EH (cell line): ENCODE measurements at places on chromosomes 7 and 10.

DNA sequence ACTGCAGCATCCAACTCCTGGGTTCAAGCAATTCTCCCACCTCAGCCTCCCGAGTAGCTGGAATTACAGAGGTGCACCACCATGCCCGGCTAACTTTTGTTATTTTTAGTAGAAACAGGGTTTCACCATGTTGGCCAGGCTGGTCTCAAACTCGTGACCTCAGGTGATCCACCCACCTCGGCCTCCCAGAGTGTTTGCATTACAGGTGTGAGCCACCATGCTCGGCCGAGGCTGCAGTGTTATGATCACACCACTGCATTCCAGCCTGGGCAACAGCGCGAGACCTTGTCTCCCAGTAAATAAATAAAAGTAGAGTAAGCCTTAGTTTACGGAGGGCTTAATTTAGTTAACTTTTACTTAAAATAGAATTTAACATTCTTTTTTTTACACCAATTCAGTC, 23.7 kb upstream of the IGF2BP3 start:
- no peak for DNase-seq

- peak; percentile 95 for DNase-seq
Observed at GRCh38 chr7:154928136-154929005, 74.6 kb downstream of the PAXIP1 start.

DNA sequence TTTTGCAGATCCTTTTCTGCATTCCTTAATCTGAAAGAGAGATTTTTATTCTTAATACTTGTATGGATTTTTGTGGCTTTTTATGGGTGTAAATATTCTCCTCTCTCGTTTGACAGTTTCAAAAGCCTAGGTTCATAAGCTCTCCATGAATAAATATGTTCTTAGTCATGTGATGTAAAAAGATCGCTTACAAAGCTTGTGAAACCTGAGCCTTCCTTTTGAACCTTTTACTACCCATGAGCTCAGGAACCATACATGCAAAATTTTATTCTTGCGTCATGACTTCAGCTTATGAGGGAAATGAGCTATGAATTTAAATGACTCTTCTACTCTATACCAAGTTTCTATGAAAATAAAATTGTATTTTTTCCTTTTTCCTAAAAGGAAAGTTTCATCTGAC, 98.7 kb downstream of the POLL start:
- DNase-seq, result peak; percentile 47

DNA sequence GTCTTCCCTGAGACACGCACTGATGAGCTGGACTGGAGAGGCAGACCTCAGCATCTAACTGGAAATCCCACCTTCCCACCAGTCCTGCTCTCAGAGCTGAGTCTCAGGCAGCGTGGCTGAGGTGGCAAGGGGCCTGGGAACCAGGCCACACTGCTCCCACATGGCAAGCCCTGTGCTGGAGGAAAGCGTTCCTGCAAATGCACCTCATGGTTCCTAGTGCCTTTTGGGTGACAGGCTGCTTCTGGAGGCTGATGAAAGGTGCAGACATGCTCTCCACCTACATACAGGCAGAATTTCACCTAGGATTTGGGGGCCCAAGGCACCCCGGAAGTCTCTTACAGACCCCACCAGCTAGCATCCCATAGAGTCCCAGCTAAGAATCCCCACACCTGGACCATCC, 432.9 kb upstream of the FOXK1 start:
- no peak for DNase-seq

GRCh38 chr7:75776295-75776971, 4.4 kb upstream of the CCL26 start:
- peak; percentile 94 for DNase-seq

GRCh38 chr7:147245274-147245673, 1128.7 kb downstream of the CNTNAP2 start:
- peak; percentile 3 for DNase-seq

- DNase-seq, result peak; percentile 36
Observed at GRCh38 chr7:97971120-97971989, 18.6 kb downstream of the OCM2 start.

DNA sequence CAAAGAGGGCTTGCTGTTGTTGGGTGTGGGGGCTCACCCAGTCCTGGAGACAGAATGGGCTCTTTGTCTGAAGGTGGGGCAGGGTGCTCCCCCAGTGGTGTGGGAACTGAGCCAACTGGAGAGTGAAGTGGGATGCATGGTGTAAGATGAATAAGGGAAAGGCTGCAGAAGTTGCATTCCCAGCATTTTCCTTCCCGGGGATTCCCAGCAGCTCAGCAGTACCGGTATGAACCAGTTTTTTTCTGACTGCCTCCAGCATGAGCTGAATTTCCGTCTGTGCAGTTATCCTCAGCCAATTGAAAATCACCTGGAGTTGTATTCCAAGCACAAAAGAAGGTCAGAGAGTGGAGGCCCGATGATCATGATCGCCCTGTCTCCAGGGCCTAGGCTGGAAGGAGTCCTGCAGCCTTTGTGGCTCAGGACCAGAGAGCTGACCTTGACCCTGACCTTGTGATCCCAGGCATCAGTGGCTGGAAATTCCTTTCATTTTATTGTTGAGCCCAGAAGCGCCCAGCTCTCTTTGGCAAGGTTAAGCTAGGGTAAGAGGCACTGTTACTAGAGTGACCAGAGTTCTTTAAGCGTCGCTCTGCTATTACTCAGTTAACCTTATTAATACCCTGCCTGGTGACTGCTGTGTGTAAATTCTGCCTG, 33.4 kb downstream of the OGDH start:
- DNase-seq, result peak; percentile 83

DNA sequence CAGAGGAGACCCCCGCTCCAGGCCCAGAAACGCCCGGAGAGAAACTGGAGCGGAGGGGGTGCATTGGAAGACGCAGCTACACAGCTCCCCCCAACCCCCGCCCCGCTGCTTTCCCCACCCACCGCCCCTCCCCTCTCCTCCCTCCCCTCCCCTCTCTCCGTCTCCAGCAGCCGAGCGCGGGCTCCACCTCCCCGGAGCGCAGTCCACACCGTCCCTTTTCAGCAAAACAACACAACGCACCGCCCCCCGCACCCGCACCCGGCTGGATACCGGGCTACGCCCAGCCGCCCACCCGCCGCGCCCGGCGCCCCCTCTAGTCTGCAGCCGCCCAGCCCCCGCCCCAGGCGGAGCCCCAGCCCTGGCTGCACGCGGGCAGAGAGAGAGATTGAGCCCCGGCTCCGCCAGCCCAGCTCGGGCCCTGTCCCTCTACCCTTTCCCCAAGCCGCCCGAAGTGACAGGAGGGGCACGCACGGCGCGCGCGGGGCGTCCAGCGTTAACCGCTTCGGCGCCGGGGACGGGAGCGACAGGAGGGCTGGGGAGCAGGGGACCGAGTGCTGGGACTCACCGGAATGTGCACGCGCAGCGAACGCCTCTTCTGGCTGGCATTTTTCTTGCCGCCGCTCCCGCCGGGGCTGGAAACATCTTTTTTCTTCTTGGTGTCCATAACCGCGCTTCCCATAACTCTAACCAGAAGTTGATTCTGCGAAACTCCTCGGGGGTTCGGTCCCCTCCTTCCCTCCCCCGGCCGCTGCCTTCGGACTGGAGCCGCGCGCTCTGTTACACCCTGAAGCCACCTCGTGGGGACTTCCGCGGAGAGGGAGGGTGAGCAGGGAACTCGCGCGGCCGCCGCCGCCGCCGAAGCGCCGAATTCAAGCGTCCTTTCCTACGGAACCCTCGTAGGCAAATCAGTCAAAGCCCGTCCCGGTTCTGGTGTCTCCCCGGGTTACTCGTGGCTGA, 695 bp downstream of the PRKAG2 start:
- DNase-seq, result peak; percentile 15

DNA sequence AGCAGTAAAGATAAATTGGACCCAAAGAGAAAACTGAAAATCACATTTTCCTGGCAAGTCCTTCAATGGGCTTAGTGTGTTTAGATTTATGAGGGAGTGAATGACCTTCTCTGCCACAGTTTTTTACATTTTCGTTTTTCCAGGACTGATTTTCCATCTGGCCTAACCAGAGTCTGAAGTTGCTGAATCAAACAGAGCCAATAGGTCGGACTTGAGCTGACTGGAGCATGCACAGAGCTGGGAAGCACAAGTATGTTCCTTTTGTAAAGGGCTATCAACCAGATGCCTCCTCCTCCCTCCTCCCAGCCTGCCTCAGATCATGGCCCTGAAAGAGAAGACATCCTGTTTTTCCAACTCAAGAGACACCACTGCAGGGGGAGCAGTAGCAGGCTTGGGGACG, 126.0 kb upstream of the ANKRD1 start:
- DNase-seq, result no peak

GRCh38 chr10:96270571-96270970, 798 bp downstream of the BLNK start:
- no peak for DNase-seq

DNA sequence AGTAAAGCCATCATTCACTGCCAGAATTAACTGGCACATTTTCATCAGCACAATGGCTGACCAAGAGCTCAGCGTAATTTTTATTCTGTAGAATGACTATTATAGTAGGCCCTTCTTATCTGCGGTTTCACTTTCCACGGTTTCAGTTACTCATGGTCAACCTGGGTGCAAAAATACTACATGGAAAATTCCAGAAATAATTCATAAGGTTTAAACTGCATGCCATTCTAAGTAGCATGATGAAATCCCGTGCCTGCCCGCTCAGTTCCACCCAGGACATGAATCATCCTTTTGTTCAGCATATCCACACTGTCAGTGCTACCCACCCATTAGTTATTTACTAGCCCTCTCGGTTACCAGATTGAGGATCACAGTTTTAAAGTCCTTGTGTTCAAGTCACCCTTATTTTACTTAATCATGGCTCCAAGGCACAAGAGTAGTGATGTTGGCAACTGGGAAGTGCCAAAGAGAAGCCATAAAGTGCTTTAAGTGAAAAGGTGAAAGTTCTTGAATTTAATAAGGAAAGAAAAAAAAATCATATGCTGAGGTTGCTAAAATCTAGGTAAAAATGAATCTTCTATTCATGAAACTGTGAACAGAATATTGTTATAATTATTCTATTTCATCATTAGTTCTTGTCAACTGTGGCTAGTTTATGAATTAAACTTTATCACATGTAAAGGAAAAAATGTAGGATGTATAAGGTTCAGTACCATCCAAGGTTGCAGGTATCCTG, 204.9 kb downstream of the DOCK4 start:
- DNase-seq, result peak; percentile 63

DNA sequence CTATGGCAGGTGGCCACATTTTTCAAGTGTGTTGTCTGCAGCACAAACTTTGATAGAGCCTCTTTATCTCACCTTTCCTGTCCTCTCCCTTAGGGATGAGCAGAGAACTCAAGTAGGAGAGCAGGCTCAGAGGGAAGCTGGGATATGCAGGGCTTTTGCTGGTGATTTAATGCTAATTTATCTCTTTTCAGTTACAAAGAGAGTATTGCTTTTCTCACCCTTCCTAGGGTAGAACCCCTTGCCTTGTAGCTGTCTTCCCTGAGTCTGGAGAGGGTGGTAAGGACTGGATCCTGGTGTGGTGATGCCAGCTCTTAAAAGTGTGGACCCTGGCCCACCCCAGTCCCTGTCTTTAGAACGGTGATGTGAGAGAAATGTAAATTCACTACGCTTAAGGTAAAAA, 1061.4 kb downstream of the TYW1 start:
- DNase-seq, result no peak

GRCh38 chr7:98933321-98933720, 55.0 kb downstream of the TRRAP start:
- no peak for DNase-seq

DNA sequence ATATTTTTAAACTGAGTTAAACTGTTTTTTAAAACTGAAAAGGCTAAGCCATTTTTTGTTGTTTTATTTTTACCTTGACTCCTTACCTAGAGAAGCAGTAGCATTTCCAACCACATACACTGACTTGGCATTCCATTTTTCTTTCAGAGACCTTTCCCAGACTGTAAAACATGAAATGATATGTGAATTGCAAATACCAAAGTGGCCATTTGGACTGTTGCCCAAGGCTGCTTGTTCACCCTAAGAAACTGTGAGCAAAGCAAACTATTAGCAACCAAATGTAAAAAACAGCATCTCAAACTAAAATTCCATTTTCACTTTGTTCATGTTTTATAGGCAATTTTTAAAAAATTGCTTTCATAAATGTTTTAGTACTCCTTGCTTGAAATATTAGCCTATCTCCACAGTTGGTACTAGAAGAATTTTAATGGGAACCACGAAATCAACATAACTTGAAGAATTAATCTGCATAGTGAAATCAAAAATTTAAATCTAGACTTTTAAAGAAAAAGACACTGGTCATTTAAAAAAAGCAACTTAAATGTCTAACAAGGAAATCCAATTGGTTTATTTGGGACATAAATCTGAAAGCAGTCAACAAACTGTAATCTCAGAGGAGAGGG, 10.8 kb downstream of the UROS start:
- peak; percentile 73 for DNase-seq

DNA sequence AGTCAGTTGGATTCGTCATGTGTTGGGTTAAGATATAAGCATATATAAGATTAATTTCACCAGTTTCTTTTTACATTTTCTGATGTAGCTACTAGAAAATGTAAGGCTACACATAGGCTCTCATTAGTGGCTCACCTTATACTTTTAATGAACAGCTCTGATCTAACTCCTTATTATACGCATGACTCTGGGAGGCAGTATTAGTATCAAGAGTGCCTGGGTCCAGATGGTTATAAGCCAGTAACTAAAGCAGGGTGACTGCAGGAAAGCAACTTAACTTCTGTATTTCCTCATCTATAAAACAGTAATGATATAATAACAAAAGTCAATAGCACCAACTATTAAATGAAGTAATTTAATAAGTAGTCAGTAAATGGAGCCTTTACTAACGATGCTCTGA, 1.4 kb upstream of the ELMO1 start:
- no peak for DNase-seq

DNA sequence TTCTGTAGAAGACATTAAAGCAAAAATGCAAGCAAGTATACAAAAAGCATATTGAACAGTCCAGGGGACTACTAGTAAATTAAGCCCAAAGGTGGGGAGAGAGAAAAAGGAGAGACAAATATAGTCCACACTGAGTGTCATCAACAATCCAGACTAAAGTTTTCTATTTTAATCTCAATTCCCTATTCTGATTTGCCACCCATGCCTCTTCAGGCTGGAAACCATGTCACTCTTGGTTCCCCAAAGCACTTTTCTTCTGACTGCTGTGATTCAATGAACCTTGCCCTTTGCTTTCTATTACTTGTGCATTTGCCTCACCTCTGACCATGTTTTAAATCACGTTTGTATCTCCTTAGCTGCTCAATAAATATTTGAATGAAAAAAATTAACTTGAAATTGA, 95.3 kb upstream of the AOAH start:
- DNase-seq, result no peak

GRCh38 chr7:151736403-151736909, 140.5 kb downstream of the PRKAG2 start:
- DNase-seq, result peak; percentile 97

GRCh38 chr7:117731455-117731854, 141.8 kb downstream of the CTTNBP2 start:
- no peak for DNase-seq

GRCh38 chr10:122864901-122865300, 14.5 kb downstream of the FAM24B start:
- peak; percentile 70 for DNase-seq

DNA sequence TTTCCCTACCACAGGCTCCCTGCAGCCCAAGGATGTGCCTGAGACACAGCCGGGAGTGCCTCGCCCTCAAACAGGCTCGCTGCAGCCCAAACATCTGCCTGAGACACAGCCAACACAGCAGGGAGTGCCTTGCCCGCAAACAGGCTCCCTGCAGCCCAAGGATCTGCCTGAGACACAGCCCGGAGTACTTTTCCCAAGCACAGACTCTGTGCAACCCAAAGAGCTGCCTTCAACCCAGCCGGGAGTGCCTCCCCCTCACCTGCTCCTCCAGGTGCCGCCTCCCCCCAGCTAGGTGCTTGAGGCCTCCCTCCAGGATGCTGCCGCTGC, 42.9 kb downstream of the ANTXRL start:
- DNase-seq, result no peak
